ENCODE measurements at places on chromosomes 16 and 17.

GRCh38 chr16:57133031-57133430, 40.6 kb downstream of the CPNE2 start:
- DNase-seq = no peak

- DNase-seq = no peak
These were observed 275.5 kb upstream of the IRX5 start for GRCh38 chr16:54655121-54655590.

DNA sequence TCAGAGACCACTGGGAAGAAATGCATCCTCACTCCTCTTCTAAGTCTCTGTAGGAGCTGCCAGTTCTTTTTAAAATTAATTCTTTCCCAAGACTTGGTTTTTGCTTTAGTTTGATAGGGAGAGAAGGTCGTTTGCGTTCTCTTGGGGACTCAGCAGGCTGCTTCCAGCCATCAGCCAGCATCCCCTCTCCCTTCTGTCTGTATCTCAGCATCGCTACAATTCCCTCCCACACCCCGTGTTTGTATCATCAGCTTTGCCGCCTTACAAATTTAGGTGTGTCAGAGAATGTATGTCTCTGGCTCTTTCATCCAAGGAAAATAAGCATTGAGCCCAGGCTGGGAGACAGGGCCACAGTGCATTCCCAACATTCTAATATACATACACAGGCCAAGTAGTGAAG, 5.4 kb downstream of the HOXB6 start:
- DNase-seq = no peak

DNA sequence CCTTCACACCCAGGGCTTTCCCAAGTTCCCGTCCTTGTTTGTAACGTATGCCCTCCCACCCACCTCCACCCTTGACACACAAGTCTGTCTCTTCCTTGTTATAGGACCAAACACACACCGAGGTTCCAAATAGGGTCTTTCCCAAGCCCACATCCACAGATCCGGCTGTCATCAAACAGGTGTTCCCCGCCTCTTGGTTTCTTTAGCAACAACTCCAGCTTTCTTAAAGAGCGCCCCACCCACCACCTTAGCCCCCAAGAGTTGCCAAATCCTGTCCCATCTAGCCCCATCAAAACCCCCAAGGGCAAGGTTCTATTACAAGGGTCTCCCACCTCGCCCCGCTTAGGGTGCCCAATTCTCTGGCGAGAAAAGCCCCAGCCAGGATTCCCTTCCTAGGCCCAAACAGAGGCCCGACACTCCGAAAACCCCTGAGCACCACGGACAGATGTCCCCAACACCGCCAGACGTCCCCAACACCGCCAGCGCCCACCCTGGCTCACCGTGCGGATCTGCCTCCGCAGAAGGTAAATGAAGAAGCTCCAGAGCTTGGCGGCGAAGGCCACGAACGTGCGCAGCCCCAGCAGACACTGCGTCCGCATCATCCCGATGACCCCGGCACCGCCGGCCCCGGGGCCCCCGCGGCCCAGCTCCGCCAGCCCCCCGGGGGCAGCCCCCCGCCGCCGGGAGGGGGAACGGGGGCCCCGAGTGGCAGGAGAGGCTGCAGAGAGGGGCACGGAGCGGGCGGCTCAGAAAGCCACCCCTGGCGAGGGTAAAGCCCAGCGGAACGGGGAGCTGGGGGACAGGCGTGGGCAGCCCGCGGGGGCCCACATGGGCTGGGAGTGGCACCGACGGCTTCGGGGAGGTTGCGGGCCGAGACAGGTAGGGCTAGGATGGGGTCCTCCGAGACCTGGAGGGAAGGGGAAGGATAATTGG, 573 bp downstream of the CTDNEP1 start:
- DNase-seq = no peak

- DNase-seq = no peak
These were observed 219.2 kb upstream of the CDH5 start for GRCh38 chr16:66147291-66147690.

DNA sequence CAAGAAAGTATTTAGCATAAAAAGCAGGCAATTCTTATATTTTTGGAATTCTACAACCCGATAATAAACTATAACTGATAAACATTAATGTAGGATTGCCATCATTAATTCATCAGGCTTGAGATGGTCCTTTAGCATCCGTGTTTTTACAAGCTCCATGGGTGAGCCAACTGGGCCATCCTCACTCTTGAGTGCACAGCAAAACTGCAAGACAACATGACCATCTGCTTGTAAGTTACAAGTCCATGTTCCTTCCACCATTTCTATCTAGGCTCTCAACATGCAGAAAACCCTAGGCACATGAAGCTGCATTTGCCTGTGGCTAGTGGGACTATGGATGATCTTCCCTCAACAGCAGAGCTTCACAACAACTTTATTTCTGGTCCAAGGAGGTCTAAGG, 40.1 kb downstream of the ADAMTS18 start:
- DNase-seq = no peak

DNA sequence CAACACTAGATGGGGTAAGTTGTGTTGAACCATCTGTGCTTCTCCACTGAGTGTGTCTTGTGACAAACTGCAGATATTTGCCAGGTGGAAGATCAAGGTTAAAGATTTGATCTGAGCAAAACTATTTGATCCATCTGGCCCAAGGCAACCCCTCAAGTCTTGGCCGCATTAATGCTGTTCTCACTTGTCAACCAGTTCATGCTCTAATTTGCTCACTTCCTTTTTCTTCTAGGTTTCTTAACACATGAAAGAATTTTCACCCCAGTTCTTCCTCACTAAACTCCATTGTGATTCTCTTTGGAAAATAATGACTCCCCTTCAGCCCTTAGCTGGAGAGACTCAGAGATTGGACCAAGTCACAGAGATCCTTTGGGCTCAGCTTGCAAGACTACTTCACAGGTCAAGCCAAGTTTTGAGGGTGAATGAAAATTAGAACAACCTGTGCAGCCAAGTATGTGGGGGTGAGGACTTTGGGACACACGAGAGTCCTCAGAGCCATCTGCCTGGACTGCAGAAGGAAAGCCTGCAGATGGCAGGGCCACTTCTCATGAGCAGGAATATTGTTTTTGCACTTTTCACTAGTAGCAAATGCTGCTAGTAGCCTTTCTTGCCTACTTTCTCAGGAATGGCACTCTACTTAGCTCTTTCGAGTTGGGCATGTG, 166.5 kb downstream of the AXIN2 start:
- DNase-seq = no peak

- DNase-seq = peak; percentile 68
These were observed 900.8 kb upstream of the GOT2 start for GRCh38 chr16:59634951-59635350.

GRCh38 chr17:6780886-6781285, 4.9 kb downstream of the FBXO39 start:
- DNase-seq = no peak

DNA sequence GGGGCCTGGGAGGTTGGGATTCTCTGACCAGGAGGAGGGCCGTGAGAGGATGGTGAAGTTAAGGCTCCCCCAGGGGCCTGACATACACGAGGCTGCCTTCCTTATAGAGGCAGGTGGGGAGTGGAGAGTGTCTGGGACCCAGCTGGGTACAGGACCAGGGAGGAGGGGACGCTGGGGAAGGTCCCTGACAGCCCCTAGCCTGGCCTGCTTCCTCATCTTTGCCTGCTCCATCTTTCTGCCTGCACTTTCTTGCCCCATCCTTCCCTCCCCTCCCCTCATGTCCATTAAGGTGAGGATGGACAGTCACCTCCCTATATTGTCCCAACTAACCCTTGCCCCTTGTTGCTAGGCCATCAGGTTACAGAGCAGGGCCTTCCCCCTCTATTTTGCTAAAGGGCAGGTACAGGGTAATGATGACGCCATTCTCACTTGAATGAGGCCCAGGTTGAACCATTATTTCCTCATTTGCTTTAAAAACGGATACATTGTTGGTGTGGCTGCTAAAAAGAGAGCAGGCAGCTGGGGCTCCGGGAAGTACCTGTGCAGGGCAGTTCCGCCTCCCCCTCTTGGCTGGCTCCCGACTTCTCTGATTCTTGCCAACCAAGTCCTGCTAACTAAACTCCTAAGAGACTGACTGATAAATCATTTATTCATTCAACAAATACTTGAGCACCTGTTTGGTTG, 1.3 kb downstream of the C17orf99 start:
- no peak for DNase-seq

DNA sequence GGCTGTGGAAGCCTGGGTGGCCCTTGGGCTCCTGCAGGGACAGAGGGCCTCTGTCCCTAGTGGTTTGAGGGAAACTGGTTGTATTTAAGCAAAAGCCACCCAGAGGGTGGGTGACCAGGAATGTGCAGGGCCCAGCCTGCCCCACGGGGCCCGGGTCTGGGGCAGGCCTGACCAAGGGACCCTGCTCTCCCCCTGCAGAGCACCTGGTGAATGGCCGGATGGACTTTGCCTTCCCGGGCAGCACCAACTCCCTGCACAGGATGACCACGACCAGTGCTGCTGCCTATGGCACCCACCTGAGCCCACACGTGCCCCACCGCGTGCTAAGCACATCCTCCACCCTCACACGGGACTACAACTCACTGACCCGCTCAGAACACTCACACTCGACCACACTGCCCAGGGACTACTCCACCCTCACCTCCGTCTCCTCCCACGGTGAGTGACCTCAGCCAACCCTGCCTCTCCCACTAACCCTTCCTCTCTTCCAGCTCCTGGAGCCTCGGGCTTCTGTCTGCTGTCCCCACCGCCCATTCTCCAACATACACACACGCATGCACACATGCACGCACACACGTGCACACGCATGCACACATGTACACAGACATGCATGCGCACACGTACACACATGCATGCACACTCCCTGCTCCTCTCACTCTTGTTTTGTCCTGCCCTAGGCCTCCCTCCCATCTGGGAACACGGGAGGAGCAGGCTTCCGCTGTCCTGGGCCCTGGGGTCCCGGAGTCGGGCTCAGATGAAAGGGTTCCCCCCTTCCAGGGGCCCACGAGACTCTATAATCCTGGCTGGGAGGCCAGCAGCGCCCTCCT, 10.4 kb downstream of the GALK1 start:
- DNase-seq = no peak
